ENCODE measurements at places on chromosomes 7 and 10. TPM values are rescaled to one million over a fixed set of nuclear protein-coding genes. Genes with fewer than 3 reads are reported as not detected.

GRCh38 chr7:149495785-149496641 is 1.6 kb downstream of the ZNF746 start:
- DNase-seq: peak; percentile 45

- DNase-seq: peak; percentile 20
These were observed 33.1 kb upstream of the GALNT11 start for GRCh38 chr7:151992375-151992774.

GRCh38 chr10:93991596-93992284 is 2.0 kb upstream of the PLCE1 start:
- DNase-seq: peak; percentile 81

- peak; percentile 67 for DNase-seq
These were observed 8.1 kb downstream of the PDE1C start for GRCh38 chr7:32062150-32062549.

- no peak for DNase-seq
These were observed 527 bp upstream of the BCAP29 start for GRCh38 chr7:107579554-107579884.

GRCh38 chr7:90629297-90629918 is 33.3 kb downstream of the CDK14 start:
- no peak for DNase-seq

GRCh38 chr10:97234400-97234799 is 48.6 kb upstream of the SLIT1 start:
- no peak for DNase-seq

DNA sequence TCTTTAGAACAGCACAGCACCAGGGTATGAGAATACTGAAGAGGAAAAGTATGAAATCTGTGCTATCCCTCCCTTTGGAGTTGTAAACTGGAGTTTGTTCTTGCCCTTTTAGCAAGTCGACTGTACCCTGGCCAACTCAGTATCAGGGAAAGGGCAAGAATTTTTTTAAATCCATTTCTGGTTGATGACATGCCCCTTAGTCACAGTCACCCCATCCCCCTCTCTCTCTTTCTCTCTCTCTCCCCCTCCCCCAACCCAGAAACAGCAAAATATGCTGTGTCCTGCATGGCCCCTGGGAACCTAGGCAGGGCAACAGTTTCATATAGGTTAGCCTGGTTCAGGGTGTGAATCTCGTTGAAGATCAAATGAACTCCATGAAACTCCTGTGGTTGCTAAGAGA is 177.7 kb upstream of the ADO start:
- DNase-seq: no peak

The SUGCT gene
- total RNA-seq: 1.5 TPM

The C10orf62 gene
- not detected for total RNA-seq

The FRMPD2 gene
- total RNA-seq: not detected

Measured in MG63 (cell line).